Chondrocyte (in vitro differentiated cells): ENCODE measurements at places on chromosomes 16 and 17. TPM values are rescaled to one million over a fixed set of nuclear protein-coding genes. Genes with fewer than 3 reads are reported as not detected.

Gene PRKCB
- not detected in 3 replicates for total RNA-seq

DNA sequence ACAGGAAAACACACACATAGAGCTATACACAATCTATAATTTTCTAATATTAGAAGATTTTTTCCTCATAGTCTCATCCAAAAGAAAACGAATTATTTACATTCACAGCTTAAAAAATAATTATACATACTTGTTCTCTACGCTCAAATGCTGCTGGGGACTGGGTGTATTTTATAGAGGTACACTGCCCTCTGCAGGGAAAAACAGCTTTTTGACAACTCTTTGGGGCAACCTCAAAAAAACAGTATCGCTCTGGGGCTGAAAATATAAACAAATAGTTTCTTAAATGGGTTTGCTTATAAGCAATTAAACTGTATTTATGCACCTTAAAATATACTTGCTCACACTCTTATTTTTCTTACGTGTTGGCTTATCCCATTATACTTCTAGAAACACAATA lies 261.8 kb upstream of the PSMD7 start:
- peaks cover 10% of the 10 kb centered on the region for H3K27me3 ChIP-seq
- H3K36me3 ChIP-seq, result no peaks in the 10 kb centered on the region
- no peak for DNase-seq
- H3K4me1 ChIP-seq, result no peaks in the 10 kb centered on the region
- no peak overlapping the region for H3K4me3 ChIP-seq

Gene PAGR1
- 22.3 to 40.2 TPM (median 23.0 TPM) in 3 replicates for total RNA-seq

Gene CALB2
- total RNA-seq, result 0.39 to 0.85 TPM in 2 of 3 replicates, not detected in the other

DNA sequence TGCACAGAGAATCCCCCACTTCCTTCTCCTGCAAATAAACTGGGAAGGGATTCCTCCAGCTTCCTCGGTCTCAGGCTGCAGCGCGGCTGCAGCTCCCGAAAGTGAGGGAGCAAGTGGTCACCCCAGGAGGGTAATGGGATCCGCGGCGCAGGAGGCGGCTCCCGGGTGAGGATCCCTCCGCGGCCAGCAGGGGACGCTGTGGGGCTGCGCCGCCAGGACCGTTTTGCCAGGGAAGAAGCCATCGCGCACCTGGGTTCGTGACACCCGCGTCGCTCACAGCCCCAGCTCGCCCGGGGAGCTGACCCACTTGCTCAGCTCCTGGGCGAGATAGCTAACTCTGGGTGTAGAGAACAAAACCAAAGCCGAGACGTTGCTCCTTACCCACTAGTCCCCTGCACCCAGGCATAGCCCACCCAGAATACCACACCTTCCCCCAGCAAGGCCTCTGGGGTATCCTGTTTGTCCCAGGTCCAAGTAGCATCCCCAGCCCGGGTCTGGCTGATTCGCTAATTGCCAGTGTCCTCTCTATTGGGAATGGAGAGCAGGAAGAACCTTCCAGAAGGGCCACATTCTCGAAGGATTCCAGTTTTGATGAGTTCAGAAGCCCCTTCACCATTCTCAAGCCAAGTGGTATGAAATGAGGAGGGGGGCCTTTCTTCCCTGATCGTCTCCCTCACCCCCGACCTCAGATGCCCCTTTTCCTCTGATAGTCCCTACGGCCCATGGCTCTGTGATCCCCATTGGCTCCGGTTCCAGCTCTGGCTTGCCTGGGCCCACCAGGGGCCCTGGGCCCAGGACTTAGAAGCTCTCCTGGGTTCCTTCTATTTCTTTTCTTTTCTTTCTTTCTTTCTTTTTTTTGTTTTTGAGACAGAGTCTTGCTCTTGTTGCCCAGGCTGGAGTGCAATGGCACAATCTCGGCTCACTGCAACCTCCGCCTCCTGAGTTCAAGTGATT lies 14.1 kb downstream of the CYGB start:
- peaks cover 25% of the 10 kb centered on the region for H3K4me1 ChIP-seq
- DNase-seq, result no peak
- H3K36me3 ChIP-seq, result no peaks in the 10 kb centered on the region
- no peak overlapping the region for H3K27ac ChIP-seq

GRCh38 chr17:1865252-1866037 lies 35.6 kb downstream of the RPA1 start:
- no peak overlapping the region for H3K4me3 ChIP-seq
- H3K27me3 ChIP-seq, result no peaks in the 10 kb centered on the region
- H3K4me1 ChIP-seq, result no peaks in the 10 kb centered on the region
- H3K36me3 ChIP-seq, result peaks cover 6% of the 10 kb centered on the region
- H3K27ac ChIP-seq, result no peak overlapping the region
- no peak for DNase-seq

DNA sequence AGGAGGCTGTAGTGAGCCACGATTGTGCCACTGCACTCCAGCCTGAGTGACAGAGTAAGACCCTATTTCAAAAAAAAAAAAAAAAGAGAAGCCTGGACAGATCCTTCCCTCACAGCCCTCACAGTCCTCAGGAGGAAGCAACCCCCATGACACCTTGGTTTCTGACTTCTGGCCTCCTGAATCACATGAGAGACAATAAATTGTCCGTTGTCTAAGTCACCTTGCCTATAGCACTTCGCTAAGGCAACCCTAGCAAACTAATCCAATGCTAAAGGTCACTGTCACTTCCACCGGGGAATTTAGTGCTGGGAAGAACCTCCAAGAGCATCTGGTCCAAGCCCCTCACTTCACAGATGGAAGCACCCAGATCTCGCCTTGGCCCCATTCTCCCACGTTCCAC lies 18.9 kb upstream of the SLC39A11 start:
- H3K27me3 ChIP-seq, result no peaks in the 10 kb centered on the region
- H3K27ac ChIP-seq, result no peak overlapping the region
- H3K4me1 ChIP-seq, result no peaks in the 10 kb centered on the region

GRCh38 chr16:25148568-25149215 lies 37.1 kb downstream of the LCMT1 start:
- no peak overlapping the region for H3K27ac ChIP-seq
- no peak overlapping the region for H3K4me3 ChIP-seq
- no peak for DNase-seq
- peaks cover 6% of the 10 kb centered on the region for H3K4me1 ChIP-seq

- peak overlapping the region; percentile 49 for H3K27ac ChIP-seq
- no peaks in the 10 kb centered on the region for H3K36me3 ChIP-seq
- no peak for DNase-seq
- no peak overlapping the region for H3K4me3 ChIP-seq
These were observed 424.5 kb upstream of the CDH11 start for GRCh38 chr16:65546353-65546791.

GRCh38 chr17:34435182-34435928 lies 72.3 kb upstream of the CCL1 start:
- no peaks in the 10 kb centered on the region for H3K4me1 ChIP-seq
- no peak overlapping the region for H3K27ac ChIP-seq
- peaks cover 9% of the 10 kb centered on the region for H3K27me3 ChIP-seq
- DNase-seq, result no peak
- H3K4me3 ChIP-seq, result no peak overlapping the region
- H3K36me3 ChIP-seq, result no peaks in the 10 kb centered on the region

Gene LRRC37A3
- total RNA-seq, result 15.6 to 25.6 TPM (median 17.5 TPM) in 3 replicates

DNA sequence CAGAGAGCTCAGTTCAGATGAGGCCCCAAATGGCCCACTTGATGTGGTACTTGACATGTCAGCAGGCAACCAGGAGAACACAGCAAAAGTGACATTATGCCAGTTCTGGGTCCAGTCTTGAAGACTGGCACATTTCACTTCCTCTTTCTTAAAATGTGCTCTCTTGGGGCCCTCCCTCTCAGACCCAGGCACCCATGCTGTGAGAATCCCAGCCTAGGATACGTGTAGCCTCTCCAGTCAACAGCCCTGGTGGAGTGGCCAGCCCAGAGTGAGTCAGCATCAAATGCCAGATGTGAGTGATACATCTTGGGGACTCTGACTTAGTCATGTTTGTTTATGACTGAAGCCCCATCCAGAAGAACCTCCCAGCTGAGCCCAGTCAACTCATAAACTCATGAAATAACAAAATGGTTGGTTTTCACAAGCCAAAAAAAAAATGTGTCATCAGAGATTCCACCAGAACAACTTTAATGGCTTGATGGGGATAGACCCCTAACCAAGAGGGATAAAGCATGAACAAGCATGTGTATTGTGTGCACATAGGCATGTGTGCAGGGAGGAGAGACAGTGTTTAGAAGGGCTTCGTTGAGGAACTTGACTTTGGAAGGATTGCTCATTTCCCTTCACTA lies 82.5 kb upstream of the TNRC6C start:
- peaks cover 21% of the 10 kb centered on the region for H3K4me1 ChIP-seq
- H3K36me3 ChIP-seq, result peaks cover 9% of the 10 kb centered on the region
- peaks cover 33% of the 10 kb centered on the region for H3K27me3 ChIP-seq
- no peak overlapping the region for H3K27ac ChIP-seq

DNA sequence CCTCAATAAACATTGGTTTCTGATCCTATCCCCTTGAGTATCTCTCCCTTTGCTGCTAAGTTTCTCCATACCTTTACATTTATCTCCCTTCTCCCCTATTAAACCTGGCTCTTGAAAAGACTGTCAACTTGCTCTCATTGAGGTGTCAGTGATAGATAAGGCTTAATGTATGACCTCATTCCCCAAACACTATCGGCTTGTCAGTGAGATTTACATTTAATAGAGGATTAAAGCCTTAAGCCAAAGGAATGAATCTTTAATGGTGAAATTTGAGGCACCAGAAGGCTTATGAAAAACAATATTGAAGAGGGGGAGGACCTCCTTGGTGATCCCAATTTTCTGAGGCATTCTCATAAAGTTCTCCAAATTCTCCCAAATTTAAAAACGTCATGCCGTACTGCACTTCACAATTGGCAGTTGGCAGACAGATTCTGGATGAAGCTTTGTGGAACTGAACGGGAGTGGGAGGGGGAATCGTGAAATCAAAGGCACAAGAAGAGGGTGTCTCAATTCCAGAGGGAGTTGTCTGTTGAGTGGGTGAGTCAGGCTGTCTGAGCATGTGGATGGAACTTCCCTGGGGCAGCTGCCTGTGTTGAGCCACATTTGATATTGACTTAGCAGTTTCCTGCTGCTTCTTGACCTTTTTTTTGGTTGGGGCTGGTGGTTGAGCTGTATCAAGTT lies 478.8 kb downstream of the NPIPA7 start:
- H3K27me3 ChIP-seq, result peaks cover 4% of the 10 kb centered on the region
- H3K36me3 ChIP-seq, result no peaks in the 10 kb centered on the region
- no peak overlapping the region for H3K27ac ChIP-seq
- no peak for DNase-seq

DNA sequence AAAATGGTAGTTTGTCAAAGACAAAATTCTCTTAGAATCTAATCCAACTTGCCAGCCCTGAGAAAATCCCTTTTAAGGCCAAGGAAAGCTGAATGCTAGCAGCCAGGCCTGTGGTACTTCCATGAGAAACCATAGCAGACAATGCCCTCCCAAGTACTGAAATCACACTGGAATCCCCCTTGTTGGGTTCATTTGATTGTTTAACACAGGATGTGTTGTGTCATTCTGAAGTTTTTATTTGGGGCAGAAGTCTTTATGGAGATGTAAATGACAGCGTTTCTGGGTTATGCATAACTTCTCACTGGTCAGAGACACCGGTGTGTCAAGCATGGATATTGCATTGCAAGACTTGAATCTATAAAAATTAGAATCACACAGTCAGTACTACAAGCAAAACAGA lies 6.0 kb upstream of the ARL2BP start:
- peaks cover 23% of the 10 kb centered on the region for H3K36me3 ChIP-seq
- no peak overlapping the region for H3K27ac ChIP-seq
- no peaks in the 10 kb centered on the region for H3K27me3 ChIP-seq
- no peak for DNase-seq

Gene CCDC43
- total RNA-seq, result 13.5 to 24.1 TPM (median 15.9 TPM) in 3 replicates

GRCh38 chr17:58414596-58414997 lies 2.7 kb downstream of the RNF43 start:
- H3K27ac ChIP-seq, result no peak overlapping the region
- no peak overlapping the region for H3K4me3 ChIP-seq
- H3K36me3 ChIP-seq, result no peaks in the 10 kb centered on the region
- H3K27me3 ChIP-seq, result peaks cover 5% of the 10 kb centered on the region
- peaks cover 18% of the 10 kb centered on the region for H3K4me1 ChIP-seq

Gene CES5A
- not detected in 3 replicates for total RNA-seq

Gene CPNE2
- 10.0 to 22.3 TPM (median 21.8 TPM) in 3 replicates for total RNA-seq

Gene KRTAP4-1
- not detected in 3 replicates for total RNA-seq

Gene EVI2A
- total RNA-seq, result 0.22 TPM in 1 of 3 replicates, not detected in the others

Gene KRTAP2-1
- not detected in 3 replicates for total RNA-seq
